Mammary epithelial cell (primary cell): ENCODE measurements at places on chromosomes 7 and 10. TPM values are rescaled to one million over a fixed set of nuclear protein-coding genes. Genes with fewer than 3 reads are reported as not detected.

DNA sequence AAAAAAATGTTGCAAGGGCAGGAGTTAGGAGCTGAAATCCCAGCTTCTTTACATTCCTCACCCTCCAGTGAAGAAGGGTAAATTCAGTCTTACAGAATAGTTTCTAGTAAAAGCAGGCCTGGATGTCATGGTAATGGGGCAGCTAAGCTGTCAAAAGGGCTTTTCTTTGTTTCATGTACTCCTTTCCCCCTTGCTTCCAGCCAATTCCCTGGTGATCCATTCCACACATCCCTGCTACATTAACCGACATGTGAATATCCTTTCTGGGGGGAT lies 36.0 kb downstream of the RHEB start:
- no peak for DNase-seq

- DNase-seq: no peak
Measured at GRCh38 chr10:123999261-123999660, 94.1 kb downstream of the CHST15 start.

LIPN gene
- total RNA-seq: not detected

GRCh38 chr10:126169899-126170298 lies 218.4 kb downstream of the ADAM12 start:
- no peak for DNase-seq

HK1 gene
- total RNA-seq: 133 and 139 TPM in 2 replicates

- DNase-seq: no peak
Measured at GRCh38 chr7:15485431-15485830, 76.4 kb downstream of the AGMO start.

SPAG6 gene
- total RNA-seq: not detected in 2 replicates

DNA sequence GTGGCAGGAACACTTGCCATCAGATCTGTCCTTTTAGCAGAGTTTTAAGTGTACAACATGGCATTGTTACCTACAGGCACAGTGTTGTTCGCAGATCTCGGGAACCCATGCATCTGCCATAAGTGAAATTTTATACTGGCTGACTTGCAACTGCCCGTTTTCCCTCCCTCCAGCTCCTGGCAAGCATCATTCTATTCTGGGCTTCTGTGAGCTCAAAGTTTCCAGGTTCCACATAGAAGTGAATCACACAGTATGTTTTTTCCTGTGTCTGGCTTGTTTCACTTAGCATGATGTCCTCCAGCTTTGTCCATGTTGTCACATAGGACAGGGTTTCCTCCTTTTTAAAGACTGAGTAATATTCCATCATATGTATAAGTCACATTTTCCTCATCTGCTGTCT lies 56.6 kb downstream of the C10orf143 start:
- no peak for DNase-seq
